ENCODE measurements at places on chromosomes 7 and 10.

- DNase-seq: no peak
Measured at GRCh38 chr10:96842896-96843723, 11.0 kb downstream of the LCOR start.

DNA sequence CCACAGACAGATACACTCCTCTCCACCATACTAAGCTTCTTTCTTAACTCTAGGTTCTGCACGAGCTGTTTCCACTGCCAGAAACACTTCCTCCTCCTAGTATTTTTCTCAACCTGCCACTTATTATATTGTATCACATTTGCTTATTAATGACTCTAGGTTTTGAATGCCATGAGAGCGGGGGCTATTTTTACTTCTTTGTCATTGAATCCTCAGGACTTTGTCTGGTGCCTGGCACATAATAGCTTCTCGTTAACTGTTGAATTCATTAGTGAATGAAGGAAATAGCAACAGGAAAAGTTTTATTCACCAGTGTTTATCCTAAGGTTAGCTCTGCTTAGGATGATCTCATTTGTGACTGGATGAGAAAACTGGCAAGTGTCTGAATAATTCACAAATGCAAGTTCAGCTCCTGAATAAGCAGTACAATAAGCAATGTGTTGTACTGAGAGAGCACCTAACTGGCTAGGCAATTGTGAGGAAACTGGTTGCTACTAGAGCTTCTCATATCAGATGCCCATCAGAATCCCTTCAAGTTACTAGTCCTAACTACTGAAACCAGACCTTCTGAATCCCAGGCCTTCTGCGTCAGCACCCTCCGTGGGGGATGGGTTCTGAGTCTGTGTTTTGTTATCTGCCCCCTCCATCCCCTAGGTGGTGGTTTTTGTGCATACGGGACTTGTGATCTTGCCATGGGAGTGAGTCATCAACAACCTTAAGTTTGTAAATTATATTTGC is 92.7 kb downstream of the LSMEM1 start:
- DNase-seq: no peak

- DNase-seq: no peak
Measured at GRCh38 chr10:117960345-117960935, 86.3 kb downstream of the RAB11FIP2 start.

- no peak for DNase-seq
Measured at GRCh38 chr10:32955299-32955772, 2.7 kb downstream of the ITGB1 start.

- no peak for DNase-seq
Measured at GRCh38 chr10:44297963-44298362, 86.9 kb downstream of the CXCL12 start.

DNA sequence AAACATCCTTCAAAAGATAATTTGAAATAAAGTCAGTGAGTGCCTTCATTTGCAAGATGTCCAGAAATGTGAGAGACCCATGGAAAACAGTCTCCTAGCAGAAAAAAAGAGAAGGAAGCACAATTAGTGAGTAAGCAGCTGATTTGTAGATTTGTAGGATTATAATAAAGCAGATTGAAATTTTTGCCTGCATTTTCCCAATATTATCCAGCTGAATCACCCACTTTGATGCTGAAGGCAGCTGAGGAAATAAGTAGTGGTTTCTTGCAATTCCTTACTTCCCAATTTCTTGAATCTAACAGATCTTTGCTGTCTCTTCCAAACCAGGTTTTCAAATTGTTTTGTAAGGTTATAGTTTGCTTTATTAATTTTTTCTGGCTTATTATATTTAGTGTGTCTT is 181.4 kb downstream of the GNAT3 start:
- DNase-seq: no peak

- no peak for DNase-seq
Measured at GRCh38 chr7:155884225-155885166, 72.2 kb upstream of the SHH start.

Data from stimulated activated CD4-positive, alpha-beta T cell treated with anti-CD3 and anti-CD28 coated beads, Interleukin-1b, Interleukin-23, amount 100 ng/mL, for 1 hour (primary cell).